ENCODE measurements at places on chromosomes 2 and 18.

GRCh38 chr2:42172020-42172419 is 2.9 kb downstream of the EML4 start:
- no peak for DNase-seq

- no peak for DNase-seq
Measured at GRCh38 chr2:8534729-8535468, 147.0 kb upstream of the ID2 start.

DNA sequence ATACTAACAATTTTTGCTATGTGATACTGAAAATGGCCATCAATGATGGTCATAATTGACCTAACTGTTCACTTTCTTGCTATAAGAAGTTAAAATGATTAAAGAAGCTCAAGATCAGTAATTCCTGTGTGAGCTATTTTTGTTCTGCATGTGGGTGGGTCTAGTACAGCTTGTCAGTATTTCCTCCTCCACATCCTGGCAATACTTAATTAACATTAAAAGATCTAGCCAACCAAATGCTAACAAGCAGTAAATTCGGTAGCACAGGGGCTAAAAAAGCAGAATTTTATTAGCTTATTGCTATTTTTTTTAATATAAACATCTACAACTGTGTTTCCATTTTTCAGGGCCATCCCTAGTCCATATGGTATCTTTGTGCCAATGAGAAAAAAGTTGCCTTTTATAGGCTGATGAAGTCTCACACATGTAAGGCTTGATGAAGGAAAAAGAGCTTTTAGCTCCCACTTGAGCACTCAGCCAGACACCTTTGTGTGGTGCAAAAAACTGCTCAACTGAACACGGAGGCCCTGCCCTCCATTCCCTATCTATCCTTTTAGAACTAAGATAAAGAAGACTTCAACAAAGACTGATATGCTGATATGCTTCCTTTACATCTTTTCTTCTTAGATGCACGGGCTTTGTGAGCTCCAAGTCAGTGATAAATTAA is 4.9 kb upstream of the PNO1 start:
- no peak for DNase-seq

- no peak for DNase-seq
Measured at GRCh38 chr2:233358335-233358734, 4.0 kb downstream of the DGKD start.

GRCh38 chr18:42508683-42509296 is 553.8 kb downstream of the PIK3C3 start:
- DNase-seq, result no peak

DNA sequence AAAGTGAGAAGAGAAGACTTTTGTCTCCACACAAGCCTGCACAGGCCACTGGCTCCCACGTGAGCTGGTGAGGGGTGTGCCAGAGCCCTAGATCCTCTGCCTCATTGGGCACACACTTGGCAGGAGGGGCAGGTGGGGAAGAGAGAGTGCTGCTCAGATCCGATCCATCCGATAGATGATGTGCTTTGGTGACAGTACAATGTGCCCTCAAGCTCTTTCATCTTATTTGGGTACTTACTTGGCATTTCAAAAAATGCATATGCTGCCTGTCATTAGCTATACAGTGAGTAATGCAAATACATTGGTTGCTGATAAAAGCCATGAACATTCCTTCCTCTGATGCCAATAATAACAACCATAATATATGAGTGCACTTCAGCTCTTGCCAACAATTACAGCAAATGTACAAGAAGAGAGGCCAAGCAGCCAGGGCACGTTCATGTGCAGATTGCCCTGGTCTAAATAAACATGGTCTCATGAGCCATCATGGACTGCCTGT is 255.3 kb downstream of the VAPA start:
- DNase-seq, result no peak

DNA sequence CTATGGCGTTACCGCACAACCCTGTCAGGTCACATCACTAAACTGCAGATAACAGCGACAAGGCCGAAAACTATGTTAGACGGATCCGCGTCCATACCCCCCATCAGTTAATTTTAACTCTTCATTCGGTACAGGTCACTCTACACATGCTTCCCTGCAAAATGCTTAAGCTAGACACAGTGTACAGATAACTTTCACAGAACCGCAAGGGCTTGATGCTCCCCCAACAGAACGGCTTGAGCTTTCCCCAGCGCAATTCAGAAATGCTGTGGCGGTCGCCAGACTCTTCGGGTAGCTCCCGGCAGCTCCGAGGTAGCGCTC is 283 bp upstream of the RBBP8 start:
- DNase-seq, result no peak

DNA sequence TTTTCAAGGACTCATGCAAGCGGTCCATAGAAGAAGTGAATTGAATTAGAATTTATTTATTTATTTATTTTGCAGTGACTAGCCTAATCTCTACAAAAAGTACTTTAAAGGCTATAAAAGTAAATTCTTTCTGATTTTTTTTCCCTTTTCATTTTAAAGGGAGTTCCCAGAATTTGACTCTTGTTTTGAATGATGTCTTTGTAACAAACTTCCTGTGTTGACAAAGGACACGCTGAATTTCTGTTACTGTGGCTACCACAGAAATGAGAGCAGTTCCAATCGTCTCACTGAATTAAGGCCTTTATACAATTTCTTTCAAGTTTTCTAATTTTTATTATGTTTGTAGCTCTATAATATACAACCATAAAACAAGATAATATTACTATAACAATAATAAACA is 46.3 kb upstream of the LPIN2 start:
- no peak for DNase-seq

DNA sequence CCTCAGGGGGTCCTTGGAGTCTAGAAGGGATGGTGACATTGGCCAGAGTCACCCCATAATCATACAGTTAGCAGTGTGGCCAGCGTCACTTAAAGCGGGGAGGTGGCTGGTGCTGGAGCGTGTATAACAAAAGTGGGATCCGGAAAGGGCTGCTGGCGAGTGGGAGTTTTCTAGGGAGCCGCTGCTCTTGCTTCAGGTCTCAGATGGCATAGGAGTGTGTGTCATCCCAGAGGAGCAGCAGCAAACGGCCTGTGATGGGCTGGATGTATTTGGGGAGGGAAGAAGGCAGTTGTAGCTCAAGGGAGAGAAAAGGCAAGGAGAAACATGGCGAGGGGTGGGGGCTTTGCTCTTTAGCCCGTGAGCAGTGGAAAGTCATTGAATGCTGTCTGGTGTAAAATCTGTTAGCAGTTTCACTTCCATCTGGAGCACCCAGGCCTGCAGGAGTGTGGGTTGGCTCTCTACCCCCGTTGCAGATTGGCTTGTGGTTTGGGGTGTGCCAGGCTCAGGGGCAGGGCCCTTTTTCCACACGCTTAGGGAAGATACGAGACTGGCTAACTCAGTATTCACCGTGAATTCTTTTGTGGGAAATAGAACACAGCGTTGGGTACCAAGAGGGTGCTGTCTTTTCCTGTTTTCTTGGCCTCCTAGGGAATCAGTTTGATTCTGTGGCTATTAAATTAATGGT is 120.5 kb downstream of the AGAP1 start:
- DNase-seq, result no peak

DNA sequence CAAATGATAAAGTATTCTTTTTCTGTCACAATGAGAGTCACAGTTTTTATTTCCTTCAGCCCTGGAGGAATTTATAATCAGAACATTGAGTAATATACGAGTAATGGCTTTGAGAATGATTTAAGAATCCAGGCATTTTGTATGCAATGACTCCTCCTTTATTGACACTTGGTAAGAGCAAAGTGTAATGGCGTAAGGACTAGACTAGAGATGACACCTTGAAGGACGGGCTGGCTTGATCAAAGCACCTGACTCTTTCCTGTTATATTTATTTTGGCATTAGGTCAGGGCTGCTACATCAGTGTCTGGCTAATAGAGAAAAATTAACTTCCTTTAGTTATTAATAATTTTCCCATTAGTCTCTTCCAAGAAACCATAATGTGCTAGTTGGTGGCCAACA is 482.4 kb upstream of the GCFC2 start:
- DNase-seq, result no peak

GRCh38 chr18:49024804-49025421 is 74.1 kb upstream of the SMAD7 start:
- DNase-seq, result no peak
